Left ventricle myocardium inferior (tissue), 1 donor: ENCODE measurements at places on chromosomes 7 and 10.

- H3K4me3 ChIP-seq: no peak overlapping the region
- peak; percentile 39 for DNase-seq
- no peak overlapping the region for H3K27ac ChIP-seq
- H3K27me3 ChIP-seq: peaks cover 15% of the 10 kb centered on the region
Observed at GRCh38 chr10:27388761-27389399, 115.2 kb upstream of the RAB18 start.

GRCh38 chr10:5628451-5629302, 37.7 kb downstream of the ASB13 start:
- H3K27ac ChIP-seq: peak overlapping the region; percentile 58
- peaks cover 23% of the 10 kb centered on the region for H3K4me1 ChIP-seq
- H3K36me3 ChIP-seq: no peaks in the 10 kb centered on the region
- no peaks in the 10 kb centered on the region for H3K27me3 ChIP-seq

GRCh38 chr7:126791306-126791705, 461.4 kb downstream of the GRM8 start:
- H3K4me1 ChIP-seq: no peaks in the 10 kb centered on the region
- DNase-seq: no peak
- H3K27me3 ChIP-seq: no peaks in the 10 kb centered on the region
- H3K27ac ChIP-seq: no peak overlapping the region
- no peaks in the 10 kb centered on the region for H3K36me3 ChIP-seq
- no peak overlapping the region for H3K4me3 ChIP-seq

GRCh38 chr7:112399501-112399900, 50.8 kb upstream of the IFRD1 start:
- no peak for DNase-seq
- no peaks in the 10 kb centered on the region for H3K36me3 ChIP-seq
- H3K27ac ChIP-seq: no peak overlapping the region
- no peaks in the 10 kb centered on the region for H3K4me1 ChIP-seq
- H3K4me3 ChIP-seq: no peak overlapping the region
- H3K27me3 ChIP-seq: no peaks in the 10 kb centered on the region

- H3K4me3 ChIP-seq: no peak overlapping the region
- no peaks in the 10 kb centered on the region for H3K4me1 ChIP-seq
- H3K27ac ChIP-seq: no peak overlapping the region
Observed at GRCh38 chr10:130848855-130849254, 462.7 kb downstream of the TCERG1L start.

DNA sequence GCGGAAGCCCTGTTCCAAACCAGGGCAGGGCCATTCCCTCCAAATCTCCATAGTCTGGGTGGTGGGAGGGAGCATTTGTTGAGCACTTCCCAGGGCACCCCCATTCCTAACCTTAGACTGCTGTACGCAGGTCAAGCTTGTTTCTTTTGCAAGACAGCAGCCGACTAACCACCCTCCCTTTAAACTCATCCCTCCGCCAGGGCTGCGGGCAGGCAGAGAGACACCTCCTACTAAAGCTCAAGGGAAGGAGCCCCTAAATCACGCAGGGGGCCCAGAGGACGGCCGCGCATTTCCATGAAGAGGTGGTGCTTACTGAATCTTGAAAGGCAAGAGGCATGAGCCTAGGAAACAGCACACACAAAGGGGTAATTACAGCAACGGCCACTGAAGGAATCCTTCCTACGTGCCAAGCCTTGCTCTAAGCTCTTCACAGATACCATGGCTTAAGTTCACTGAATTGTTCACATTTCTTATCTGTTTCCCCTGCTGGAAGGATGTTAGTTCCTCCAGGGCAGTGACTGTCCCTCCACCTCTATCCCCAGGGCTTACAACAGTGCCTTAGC, 90.0 kb downstream of the PROSER2 start:
- H3K36me3 ChIP-seq: no peaks in the 10 kb centered on the region
- DNase-seq: no peak
- H3K4me3 ChIP-seq: no peak overlapping the region
- no peaks in the 10 kb centered on the region for H3K4me1 ChIP-seq

- no peaks in the 10 kb centered on the region for H3K27me3 ChIP-seq
- no peaks in the 10 kb centered on the region for H3K36me3 ChIP-seq
- H3K4me1 ChIP-seq: peaks cover 19% of the 10 kb centered on the region
- H3K27ac ChIP-seq: no peak overlapping the region
- no peak for DNase-seq
Observed at GRCh38 chr10:76298329-76298728, 866.9 kb downstream of the LRMDA start.

- H3K4me3 ChIP-seq: no peak overlapping the region
- H3K4me1 ChIP-seq: peaks cover 64% of the 10 kb centered on the region
- DNase-seq: no peak
Observed at GRCh38 chr10:683448-684071, 5.9 kb downstream of the DIP2C start.
